ENCODE measurements at places on chromosomes 11 and 22. TPM values are rescaled to one million over a fixed set of nuclear protein-coding genes. Genes with fewer than 3 reads are reported as not detected.

DNA sequence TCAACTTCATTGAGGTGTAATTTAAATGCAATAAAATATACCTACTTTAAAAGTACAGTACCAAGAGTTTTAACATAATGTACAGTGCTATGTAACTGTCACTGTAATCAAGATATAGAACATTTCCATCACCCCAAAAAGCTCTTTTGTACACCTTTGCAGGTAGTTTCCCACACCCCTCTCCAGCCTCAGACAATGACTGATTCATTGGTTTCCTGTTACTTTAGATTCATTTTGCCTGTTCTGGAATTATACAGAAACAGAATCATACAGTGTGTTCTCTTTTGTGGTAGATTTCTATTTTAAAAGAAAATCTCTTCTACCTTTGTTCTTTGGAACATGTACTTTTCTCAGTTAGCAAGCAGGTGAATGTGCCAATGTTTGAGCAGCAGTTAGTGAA lies 38.2 kb downstream of the SHISA8 start:
- no peak overlapping the region for H3K27ac ChIP-seq
- no peaks in the 10 kb centered on the region for H3K4me1 ChIP-seq
- no peaks in the 10 kb centered on the region for H3K27me3 ChIP-seq
- H3K36me3 ChIP-seq, result peaks cover 76% of the 10 kb centered on the region
- no peak for DNase-seq

DNA sequence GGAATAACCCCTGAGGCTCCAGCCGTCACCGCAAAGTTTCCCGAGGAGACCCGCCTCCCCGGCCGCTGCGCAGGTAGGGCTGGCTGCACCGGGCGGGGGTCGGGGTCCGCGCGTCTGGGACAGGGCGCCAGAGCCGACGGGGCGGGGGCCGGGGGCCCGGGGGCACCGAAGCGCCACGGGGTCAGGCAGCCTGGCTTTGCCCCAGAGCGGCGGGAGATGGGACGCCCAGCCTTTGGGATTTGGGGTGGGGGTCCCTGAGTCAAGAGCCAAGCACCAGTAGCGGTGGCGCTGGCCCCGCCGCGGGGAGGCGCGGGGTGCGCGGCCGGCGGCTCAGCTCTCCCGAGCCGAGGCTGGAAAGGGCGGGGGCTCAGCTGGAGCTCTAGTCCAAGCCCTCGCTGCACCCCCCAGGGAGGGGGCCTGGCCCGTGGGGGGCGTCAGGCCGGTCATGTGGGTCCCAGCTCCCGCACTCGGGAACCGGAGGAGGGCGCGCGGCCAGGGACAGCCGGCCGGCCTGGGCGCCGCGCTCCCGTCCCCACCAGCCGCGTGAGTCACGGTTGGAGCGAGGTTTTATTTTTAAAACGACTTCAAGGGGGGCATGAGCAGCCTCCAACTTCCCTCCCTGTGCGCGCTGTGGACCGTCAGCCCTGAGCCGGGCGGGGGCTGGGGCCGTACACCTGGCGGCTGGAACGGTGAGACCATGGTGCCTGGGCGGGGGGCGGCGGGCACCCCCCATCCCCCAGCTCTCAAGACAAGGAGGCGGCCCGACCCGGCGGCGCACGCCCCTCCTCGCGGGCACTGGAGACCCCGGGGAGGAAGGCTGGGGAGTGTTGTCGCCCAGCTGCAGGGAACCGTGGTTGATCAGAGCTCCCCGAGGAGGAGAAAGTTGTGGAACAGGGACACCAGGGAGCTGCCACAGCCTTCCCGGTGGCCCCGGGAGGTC lies 626 bp downstream of the FLRT1 start:
- peak overlapping the region; percentile 54 for H3K4me3 ChIP-seq
- H3K27ac ChIP-seq, result peak overlapping the region; percentile 46
- no peaks in the 10 kb centered on the region for H3K27me3 ChIP-seq

- H3K4me1 ChIP-seq, result no peaks in the 10 kb centered on the region
- H3K4me3 ChIP-seq, result no peak overlapping the region
- H3K27ac ChIP-seq, result no peak overlapping the region
- no peaks in the 10 kb centered on the region for H3K27me3 ChIP-seq
- DNase-seq, result no peak
- H3K36me3 ChIP-seq, result no peaks in the 10 kb centered on the region
Measured at GRCh38 chr11:132056689-132057088, 686.3 kb downstream of the NTM start.

DNA sequence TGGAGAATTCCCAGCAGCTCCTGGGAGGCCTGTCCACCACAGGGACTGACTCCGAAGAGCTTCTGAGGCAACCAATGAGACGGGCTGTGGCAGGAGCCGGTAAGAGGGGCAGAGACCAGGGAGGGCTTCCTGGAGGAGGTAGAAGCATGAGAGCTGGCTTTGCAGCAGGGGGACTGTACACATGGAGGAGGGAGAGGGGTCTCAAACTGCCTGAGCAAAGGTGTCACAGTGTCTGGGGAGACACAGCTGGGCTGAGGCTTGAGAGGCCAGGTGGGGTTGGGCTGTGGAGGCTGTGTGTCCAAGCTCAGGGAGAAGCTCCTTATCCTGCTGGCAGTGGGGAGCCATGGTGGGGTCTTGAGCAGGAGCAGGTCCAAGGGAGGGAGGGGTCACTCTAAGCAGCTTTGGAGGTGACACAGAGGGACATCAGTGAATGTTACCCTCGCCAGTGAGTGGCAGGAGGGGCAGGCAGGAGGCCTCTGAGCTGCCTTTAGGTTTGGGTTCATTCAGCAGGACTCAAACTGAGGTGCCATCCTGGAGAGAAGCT lies 4.6 kb upstream of the RHOD start:
- H3K27me3 ChIP-seq, result no peaks in the 10 kb centered on the region
- peaks cover 14% of the 10 kb centered on the region for H3K4me1 ChIP-seq
- no peak for DNase-seq
- H3K4me3 ChIP-seq, result no peak overlapping the region

Gene CABP7
- total RNA-seq, result not detected

DNA sequence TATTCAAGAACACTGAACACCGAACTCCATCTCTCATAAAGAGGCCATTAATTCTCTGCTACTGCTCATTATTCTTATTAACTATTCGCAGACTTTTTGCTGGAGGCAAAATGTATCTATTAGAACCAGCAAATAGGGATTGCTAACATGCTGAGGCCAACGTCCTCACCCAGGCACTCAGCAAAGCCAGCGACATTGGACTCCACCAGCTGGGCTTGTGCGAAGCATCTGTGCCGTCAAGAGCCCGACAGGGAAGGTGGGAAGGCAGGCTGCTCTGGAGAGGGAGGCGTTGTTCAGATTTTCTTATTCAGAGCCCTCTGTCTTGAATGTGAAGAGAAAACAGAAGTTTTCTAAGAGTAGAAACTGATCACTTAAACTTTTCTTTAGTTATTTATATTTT lies 615.6 kb upstream of the KIRREL3 start:
- no peaks in the 10 kb centered on the region for H3K27me3 ChIP-seq
- H3K36me3 ChIP-seq, result no peaks in the 10 kb centered on the region
- no peak overlapping the region for H3K4me3 ChIP-seq
- DNase-seq, result no peak
- no peak overlapping the region for H3K27ac ChIP-seq
- no peaks in the 10 kb centered on the region for H3K4me1 ChIP-seq

DNA sequence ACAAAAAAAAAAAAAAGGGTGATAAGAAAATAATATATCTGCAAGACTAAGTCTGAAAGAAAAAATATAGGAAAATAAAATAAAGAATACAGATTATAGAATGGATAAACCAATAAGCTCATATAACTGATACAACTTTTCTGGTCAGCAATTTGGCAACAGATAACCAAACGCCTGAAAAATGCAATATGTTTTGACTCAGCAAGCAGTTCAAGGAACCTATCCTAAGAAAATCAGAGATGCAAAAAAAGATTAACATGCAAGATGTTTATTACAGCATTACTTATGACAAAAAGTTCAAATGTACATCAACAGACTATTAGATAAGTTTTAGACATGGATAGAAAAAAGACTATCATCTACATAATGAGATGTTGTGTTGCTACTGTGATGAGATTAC lies 27.1 kb upstream of the GAB2 start:
- no peak overlapping the region for H3K27ac ChIP-seq
- H3K27me3 ChIP-seq, result no peaks in the 10 kb centered on the region
- no peak overlapping the region for H3K4me3 ChIP-seq
- DNase-seq, result no peak

- DNase-seq, result no peak
- H3K4me1 ChIP-seq, result no peaks in the 10 kb centered on the region
- H3K27ac ChIP-seq, result no peak overlapping the region
- H3K36me3 ChIP-seq, result no peaks in the 10 kb centered on the region
Measured at GRCh38 chr11:127506647-127507046, 506.1 kb upstream of the KIRREL3 start.

DNA sequence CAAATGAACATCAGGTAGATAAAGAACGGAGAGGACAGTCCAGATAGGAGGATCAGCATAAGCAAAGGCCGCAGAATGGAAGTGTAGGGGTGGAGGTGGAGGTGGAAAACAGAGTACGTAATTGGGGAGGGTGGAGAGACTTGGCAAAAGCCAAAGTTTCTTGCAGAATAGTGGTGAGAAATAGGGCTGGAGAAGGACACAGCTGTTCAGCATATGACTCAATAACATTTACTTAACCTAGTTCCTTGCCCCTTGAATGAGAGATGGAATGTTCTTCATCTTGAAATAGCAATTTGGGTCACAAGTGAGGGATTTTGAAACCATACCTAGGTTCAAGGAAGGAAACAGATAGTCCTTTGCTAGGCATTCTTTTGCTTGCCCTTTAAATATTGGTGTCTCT lies 235.9 kb upstream of the ARHGAP20 start:
- no peaks in the 10 kb centered on the region for H3K36me3 ChIP-seq
- no peak for DNase-seq
- H3K27ac ChIP-seq, result no peak overlapping the region
- no peaks in the 10 kb centered on the region for H3K27me3 ChIP-seq
- no peak overlapping the region for H3K4me3 ChIP-seq

DNA sequence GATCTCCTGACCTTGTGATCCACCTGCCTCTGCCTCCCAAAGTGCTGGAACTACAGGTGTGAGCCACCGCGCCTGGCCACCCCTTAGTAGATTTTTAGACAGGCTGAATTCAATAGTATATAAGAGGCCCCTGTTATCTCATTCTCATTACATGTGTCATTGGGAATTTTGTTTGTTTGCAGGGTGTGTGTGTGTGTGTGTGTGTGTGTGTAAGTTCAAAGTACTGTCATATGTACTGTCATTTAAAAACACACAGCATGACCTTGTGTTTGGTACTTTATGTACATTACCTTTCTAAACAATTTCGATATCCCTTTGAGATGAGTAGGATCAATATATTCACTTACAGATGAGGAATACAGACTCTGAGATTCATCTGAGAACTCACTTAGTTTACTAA lies 118.7 kb upstream of the TTC12 start:
- H3K27me3 ChIP-seq, result no peaks in the 10 kb centered on the region
- no peak for DNase-seq
- H3K4me1 ChIP-seq, result peaks cover 32% of the 10 kb centered on the region
- H3K4me3 ChIP-seq, result no peak overlapping the region
- no peaks in the 10 kb centered on the region for H3K36me3 ChIP-seq

DNA sequence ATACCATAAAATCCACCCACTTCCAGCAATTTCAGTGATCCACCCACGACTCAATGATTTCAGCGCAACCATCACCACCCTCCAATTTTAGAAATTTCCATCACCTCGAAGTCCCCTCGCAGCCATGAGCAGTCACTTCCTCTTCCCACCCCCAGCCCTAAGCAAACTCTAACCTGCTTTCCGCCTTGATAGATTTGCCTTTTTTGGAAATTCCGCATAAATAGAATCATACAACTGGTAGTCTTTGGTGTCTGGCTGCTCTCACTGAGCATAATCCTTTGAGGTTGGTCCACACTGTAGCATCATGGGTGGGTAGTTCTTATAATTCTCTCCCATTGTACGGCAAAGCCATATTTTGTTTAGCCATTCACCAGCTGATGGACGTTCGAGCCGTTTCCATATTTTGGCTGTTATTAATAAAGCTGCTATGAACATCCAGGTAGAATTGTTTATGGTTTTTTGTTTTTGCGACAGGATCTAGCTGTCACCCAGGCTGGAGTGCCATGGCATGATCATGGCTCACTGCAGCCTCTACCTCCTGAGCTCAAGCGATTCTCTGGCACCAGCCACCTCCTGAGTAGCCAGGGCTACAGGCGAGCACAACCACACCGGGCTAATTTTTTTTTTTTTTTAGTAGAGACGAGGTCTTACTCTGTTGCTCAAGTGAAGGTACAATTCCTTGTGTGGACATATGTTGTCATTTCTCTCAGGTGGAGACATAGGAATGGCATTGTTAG lies 16.0 kb downstream of the PIM3 start:
- DNase-seq, result peak; percentile 69
- H3K4me1 ChIP-seq, result peaks cover 19% of the 10 kb centered on the region
- no peaks in the 10 kb centered on the region for H3K36me3 ChIP-seq
- H3K27ac ChIP-seq, result peak overlapping the region; percentile 60

Gene OR51G2
- not detected for total RNA-seq

Gene OOSP3
- total RNA-seq, result not detected

Gene DDI1
- not detected for total RNA-seq

GRCh38 chr22:48581796-48582469 lies 1245.7 kb downstream of the BRD1 start:
- no peak overlapping the region for H3K4me3 ChIP-seq
- no peaks in the 10 kb centered on the region for H3K27me3 ChIP-seq
- no peaks in the 10 kb centered on the region for H3K4me1 ChIP-seq

DNA sequence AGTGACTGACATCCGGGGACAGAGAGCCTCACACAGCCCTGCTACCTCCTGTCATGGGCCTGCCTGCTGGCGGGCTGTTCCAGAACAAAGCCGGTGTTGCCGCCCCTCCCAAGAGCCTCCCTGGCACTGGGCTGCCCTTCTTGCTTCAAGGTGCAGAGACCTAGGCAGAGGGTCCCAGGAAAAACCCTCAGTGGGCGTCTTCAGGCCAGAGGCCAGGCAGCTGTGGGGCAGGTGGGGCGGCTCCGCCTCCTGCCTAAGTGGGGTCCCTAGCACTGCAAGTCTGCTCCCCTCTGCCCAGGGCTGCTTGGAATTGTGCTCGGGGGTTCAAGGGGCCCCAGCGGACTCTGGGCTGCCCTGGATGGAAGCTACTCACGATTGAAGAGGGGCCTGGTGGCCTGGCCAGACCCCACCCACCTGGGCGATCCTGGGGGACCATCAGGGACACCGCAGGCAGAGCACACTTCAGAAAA lies 20.4 kb upstream of the GNB1L start:
- no peak for DNase-seq
- no peaks in the 10 kb centered on the region for H3K27me3 ChIP-seq
- H3K36me3 ChIP-seq, result no peaks in the 10 kb centered on the region
- H3K4me3 ChIP-seq, result no peak overlapping the region

DNA sequence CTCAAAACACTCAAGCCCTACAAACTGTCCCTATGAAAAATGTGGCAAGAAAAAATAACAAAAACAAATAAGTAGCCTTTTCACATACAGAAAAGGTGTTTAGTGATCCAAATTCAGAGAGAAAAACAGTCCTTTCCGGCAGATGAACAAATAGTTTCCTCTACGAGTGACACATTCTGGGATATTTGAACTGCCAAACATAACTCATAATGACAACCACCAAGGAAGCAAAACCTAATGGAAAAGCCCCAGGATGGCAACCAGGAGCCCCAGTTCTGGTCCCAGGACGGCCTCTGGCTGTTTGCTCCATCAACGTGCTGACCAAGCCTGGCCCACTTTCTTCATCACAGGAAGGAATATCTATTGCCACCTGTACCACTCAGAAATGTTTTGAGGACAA lies 6.0 kb downstream of the PACSIN2 start:
- no peak for DNase-seq
- H3K36me3 ChIP-seq, result no peaks in the 10 kb centered on the region
- no peak overlapping the region for H3K27ac ChIP-seq
- H3K4me3 ChIP-seq, result no peak overlapping the region
- no peaks in the 10 kb centered on the region for H3K27me3 ChIP-seq
